ENCODE measurements at places on chromosomes 4 and X.
A peak's percentile ranks its signal among the peaks of the same experiment; 100 is the strongest.

GRCh38 chrX:28398342-28398741 lies 188.9 kb upstream of the IL1RAPL1 start:
- DNase-seq: no peak

GRCh38 chr4:6682862-6683590 lies 10.7 kb upstream of the S100P start:
- DNase-seq: no peak

- DNase-seq: no peak
Observed at GRCh38 chr4:140609548-140610425, 41.0 kb upstream of the UCP1 start.

- DNase-seq: peak; percentile 46
Observed at GRCh38 chr4:81052119-81053068, 21.9 kb downstream of the BMP3 start.

- no peak for DNase-seq
Observed at GRCh38 chrX:17559728-17560379, 177.4 kb upstream of the SCML1 start.

DNA sequence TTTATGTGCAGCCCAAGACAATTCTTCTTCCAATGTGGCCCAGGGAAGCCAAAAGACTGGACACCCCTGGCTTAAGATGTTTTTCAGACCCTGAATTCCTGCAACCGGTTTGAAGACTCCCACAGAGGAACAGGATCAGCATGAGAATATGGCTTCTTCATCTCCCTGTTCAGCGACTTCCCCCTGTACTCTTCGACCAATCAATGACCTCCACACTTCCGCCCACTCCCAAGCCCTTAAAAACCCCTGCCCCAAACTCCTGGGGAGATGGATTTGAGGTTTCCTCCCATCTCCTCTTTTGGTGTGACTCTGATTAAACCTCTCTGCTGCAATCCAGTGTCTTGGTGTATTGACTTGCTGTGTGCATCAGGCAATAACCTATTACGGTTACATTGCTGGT lies 344.4 kb downstream of the NR3C2 start:
- no peak for DNase-seq

GRCh38 chr4:25759101-25759500 lies 103.5 kb downstream of the SLC34A2 start:
- no peak for DNase-seq

- DNase-seq: no peak
Observed at GRCh38 chrX:129875669-129876068, 30.3 kb upstream of the UTP14A start.
